ENCODE measurements at places on chromosomes 16 and 17. TPM values are rescaled to one million over a fixed set of nuclear protein-coding genes. Genes with fewer than 3 reads are reported as not detected.

TMEM92 gene
- total RNA-seq, result 26.9 TPM

BICDL2 gene
- not detected for total RNA-seq

CACNG3 gene
- total RNA-seq, result not detected

C17orf67 gene
- total RNA-seq, result 2.3 TPM

GFAP gene
- total RNA-seq, result 0.44 TPM
